ENCODE measurements at places on chromosomes 7 and 10. TPM values are rescaled to one million over a fixed set of nuclear protein-coding genes. Genes with fewer than 3 reads are reported as not detected.
A peak's percentile ranks its signal among the peaks of the same experiment; 100 is the strongest.

DNA sequence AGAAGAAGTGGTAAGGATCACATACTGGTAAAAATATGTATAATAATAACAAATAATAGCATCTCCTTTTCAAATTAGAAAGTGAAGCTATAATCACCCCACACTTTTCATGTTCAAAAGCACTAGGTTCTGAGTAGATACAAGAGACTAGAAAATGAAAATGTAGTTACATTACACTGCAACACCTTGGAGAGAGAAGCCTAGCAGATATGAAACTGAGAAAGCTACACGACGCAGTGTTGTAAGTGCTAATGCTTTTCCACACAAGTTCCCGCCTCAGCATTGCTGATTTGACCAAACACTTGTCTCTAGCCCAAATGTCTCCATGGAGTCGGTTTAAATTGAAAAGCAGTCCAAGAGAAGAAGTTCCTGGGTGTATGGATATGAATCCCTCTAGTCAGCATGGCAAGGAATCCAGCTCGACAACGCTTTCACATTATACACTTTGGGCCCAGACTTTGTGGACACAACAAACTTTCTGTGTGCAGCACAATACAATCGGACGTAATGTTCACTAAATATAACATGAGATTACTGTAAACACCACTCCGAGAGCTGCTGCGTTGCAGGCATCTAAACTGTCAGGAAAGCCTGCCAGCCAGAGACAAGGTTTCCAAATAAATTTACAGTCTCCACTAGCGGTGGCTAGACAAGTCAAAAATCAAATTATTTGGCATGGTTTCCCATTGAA, 1.7 kb downstream of the PDE1C start:
- H3K27me3 ChIP-seq: peaks cover 22% of the 10 kb centered on the region
- H3K4me3 ChIP-seq: no peak overlapping the region
- DNase-seq: no peak

DNA sequence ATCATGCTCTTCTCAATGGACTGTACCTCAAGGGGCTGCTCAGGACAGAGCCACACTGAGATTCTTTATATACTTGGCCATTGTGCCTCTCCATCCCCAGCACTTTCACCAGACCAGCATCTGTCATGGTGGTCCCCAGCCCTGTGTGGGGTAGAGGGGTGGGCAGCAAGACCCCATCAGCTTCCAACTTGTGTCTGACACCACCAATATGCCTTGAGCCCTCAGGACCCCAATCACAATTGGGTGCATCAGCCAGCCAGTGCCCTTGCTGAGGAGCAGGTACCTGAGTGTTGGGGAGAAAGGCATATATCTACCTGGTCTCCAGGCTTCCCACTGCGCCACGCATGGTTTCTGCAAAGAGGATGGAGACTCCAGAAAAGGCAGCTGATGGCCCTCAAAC, 56.3 kb downstream of the GRID1 start:
- no peak for DNase-seq
- H3K27me3 ChIP-seq: no peaks in the 10 kb centered on the region
- H3K27ac ChIP-seq: no peak overlapping the region
- no peaks in the 10 kb centered on the region for H3K36me3 ChIP-seq

GRCh38 chr10:47088656-47089354, 177.6 kb downstream of the PTPN20 start:
- no peak overlapping the region for H3K27ac ChIP-seq
- H3K36me3 ChIP-seq: no peaks in the 10 kb centered on the region
- no peak for DNase-seq
- H3K27me3 ChIP-seq: no peaks in the 10 kb centered on the region
- no peak overlapping the region for H3K4me3 ChIP-seq

Gene TFPI2
- not detected for total RNA-seq

- H3K27ac ChIP-seq: no peak overlapping the region
- no peaks in the 10 kb centered on the region for H3K27me3 ChIP-seq
- DNase-seq: no peak
- H3K36me3 ChIP-seq: no peaks in the 10 kb centered on the region
- H3K4me3 ChIP-seq: no peak overlapping the region
Observed at GRCh38 chr7:90965211-90965610, 299.0 kb upstream of the FZD1 start.

Gene CYP2C18
- not detected for total RNA-seq

Gene EPO
- 0.22 TPM for total RNA-seq

Gene UTF1
- total RNA-seq: not detected

Gene CCDC136
- 14.5 TPM for total RNA-seq

- no peaks in the 10 kb centered on the region for H3K36me3 ChIP-seq
- no peaks in the 10 kb centered on the region for H3K4me1 ChIP-seq
- H3K27me3 ChIP-seq: no peaks in the 10 kb centered on the region
- DNase-seq: no peak
- no peak overlapping the region for H3K27ac ChIP-seq
- H3K4me3 ChIP-seq: no peak overlapping the region
Observed at GRCh38 chr7:137074391-137075030, 206.1 kb downstream of the CHRM2 start.

- peaks cover 12% of the 10 kb centered on the region for H3K4me1 ChIP-seq
- peak overlapping the region; percentile 54 for H3K27ac ChIP-seq
Observed at GRCh38 chr10:67819768-67820204, 18.2 kb downstream of the DNAJC12 start.

Gene TPST1
- 2.0 TPM for total RNA-seq

Gene ZNF727
- 0.17 TPM for total RNA-seq

DNA sequence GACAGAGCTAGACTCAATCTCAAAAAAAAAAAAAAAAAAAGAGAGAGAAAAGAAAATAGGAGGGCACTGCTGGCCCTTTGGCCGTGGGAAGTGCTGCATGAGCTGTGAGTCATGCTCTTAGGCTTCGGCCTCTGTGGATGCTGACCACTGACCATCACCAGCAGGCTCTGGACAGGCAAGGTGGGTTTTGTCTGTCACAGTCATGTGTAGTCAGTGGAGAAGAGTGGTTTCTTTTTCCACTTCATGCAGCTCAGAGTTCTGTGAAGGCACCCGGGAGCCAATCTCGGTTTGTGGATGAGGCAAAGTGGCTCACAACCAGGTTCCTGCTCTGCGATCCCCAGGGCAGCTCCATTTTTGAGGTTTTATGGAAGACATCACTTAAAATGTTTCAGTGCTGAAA, 58.1 kb downstream of the PRTFDC1 start:
- DNase-seq: no peak
- H3K27ac ChIP-seq: peak overlapping the region; percentile 90
- H3K4me3 ChIP-seq: peak overlapping the region; percentile 75
- H3K27me3 ChIP-seq: no peaks in the 10 kb centered on the region
- peaks cover 41% of the 10 kb centered on the region for H3K36me3 ChIP-seq

GRCh38 chr7:42790196-42790595, 121.7 kb downstream of the C7orf25 start:
- no peak overlapping the region for H3K4me3 ChIP-seq
- no peaks in the 10 kb centered on the region for H3K36me3 ChIP-seq
- no peak for DNase-seq
- H3K27me3 ChIP-seq: peaks cover 2% of the 10 kb centered on the region
- no peak overlapping the region for H3K27ac ChIP-seq

Gene SORBS1
- total RNA-seq: 0.72 TPM

DNA sequence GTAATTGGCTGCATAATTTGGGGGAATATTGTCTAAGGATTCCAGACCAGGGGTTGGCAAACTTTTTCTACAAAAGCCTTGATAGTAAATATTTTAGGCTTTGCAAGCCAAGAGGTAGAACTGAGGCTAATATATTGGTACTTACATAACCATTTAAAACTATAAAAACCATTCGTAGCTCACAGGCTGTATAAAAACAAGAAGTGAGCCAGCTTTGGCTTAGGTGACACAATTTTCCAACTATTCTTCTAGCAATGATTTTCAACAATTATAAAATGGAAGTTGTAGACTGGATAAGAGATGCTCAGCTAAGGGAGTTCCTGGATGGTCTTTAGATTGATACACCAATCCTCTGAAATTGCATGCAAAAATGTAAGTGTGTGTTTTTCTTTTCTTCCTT, 1.4 kb downstream of the GPR141 start:
- peaks cover 26% of the 10 kb centered on the region for H3K27me3 ChIP-seq
- H3K27ac ChIP-seq: no peak overlapping the region
- no peaks in the 10 kb centered on the region for H3K36me3 ChIP-seq
- DNase-seq: no peak
- no peak overlapping the region for H3K4me3 ChIP-seq

GRCh38 chr7:12350971-12351370, 52.7 kb downstream of the VWDE start:
- no peak overlapping the region for H3K4me3 ChIP-seq
- H3K27me3 ChIP-seq: peaks cover 12% of the 10 kb centered on the region
- DNase-seq: no peak
- H3K36me3 ChIP-seq: peaks cover 4% of the 10 kb centered on the region

DNA sequence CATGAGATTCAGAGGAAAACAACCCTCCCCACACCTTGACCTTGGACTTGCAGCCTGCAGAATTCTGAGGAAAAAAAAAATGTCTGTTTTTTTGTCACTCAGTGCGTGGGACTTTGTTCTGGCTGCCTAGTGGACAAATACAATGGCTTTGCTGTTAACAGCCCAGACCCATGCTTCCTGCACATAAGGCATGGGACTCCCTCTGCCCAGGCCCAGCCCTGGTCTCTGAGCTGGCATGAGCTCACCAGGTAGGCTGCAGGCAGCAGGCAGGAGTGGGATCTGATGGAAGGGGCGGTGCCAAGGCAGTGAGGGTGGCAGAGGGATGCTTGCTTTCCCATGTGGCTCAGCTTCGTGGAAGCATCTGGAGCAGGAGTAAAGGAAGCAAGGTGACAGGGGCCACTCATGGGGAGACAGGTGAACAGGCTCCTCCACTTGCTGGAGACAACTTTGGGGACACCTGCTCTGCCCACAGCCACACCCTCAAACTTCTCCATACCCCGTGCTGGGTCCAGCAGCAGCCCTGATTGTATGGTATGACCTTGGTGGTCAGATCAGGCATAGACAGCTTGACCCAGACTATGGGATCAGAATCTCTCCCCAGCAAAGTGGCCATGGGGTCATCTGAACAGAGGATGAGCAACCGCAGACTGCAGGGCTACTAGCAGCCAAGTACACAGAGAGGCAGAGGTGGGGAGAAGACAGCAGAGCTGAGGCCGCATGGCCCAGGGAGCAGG, 27.0 kb downstream of the ANXA8 start:
- no peak overlapping the region for H3K4me3 ChIP-seq
- no peaks in the 10 kb centered on the region for H3K36me3 ChIP-seq
- no peak overlapping the region for H3K27ac ChIP-seq
- H3K27me3 ChIP-seq: peaks cover 21% of the 10 kb centered on the region
- H3K4me1 ChIP-seq: no peaks in the 10 kb centered on the region

- peaks cover 8% of the 10 kb centered on the region for H3K4me1 ChIP-seq
- no peak overlapping the region for H3K4me3 ChIP-seq
- no peak overlapping the region for H3K27ac ChIP-seq
- DNase-seq: no peak
Observed at GRCh38 chr7:32535162-32535702, 39.9 kb downstream of the AVL9 start.

Gene FFAR4
- total RNA-seq: not detected

DNA sequence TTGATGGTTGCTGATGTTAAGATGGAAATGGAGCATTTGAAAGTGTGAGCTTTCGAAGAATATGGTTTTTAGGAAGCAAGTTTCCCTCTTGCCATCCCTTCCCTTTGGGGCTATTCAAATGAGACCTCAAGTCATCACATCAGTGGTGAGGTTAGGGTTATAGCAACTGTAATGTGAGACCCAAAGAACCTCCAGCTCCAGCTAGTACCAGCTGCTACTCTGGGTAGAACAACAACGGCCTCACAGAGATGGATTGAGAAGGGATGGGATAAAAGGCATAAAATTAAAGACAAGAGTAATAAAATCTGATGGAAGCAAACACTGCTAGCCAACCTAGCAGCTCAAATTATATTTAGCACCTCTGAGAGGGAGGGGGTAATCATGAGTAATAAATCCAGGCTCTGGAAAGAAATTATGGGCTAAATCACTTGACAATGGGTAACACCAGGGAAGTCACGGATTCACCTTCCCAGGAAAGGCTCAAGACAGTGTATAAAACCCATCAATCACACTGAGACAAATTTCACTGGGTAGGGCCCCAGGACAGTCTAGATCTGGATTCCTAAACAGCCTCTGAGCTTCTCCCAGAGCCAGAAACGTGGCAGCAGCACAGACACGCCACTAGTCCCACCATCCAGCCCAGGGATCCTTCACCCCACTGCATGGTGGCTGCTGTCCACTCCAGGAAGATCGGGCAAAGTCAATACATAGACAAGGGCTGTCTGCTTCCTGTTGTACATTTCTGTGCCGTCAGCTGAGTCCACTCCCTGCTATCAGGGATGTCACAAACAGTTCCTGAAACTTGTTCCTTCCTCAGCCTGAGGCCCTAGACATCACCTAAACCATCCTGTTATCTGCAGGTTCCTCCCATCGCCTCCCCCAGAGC, 151.1 kb downstream of the GFRA1 start:
- H3K27me3 ChIP-seq: no peaks in the 10 kb centered on the region
- no peak for DNase-seq
- no peak overlapping the region for H3K27ac ChIP-seq

DNA sequence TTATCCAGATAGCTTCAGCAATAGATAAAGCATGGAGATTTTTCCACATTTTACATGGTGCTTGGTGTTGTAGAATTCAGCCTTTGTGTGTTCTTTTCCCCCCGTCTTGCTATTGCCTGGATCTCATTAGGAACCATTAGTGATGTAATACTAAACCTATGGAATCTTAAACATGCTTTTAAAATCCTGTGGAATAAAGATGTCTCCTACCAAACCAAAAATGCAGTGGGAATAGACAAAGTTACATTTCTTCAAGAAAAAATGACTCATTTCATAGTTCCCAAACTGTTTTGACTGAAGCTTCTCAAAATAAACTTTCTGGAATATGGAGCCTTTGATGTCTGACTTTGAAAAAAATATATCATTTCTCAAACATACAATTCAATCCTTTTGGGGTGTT, 44.0 kb downstream of the CALD1 start:
- H3K36me3 ChIP-seq: no peaks in the 10 kb centered on the region
- H3K4me1 ChIP-seq: no peaks in the 10 kb centered on the region
- no peak overlapping the region for H3K4me3 ChIP-seq

GRCh38 chr10:83678850-83679249, 460.5 kb upstream of the GHITM start:
- no peak for DNase-seq
- peaks cover 7% of the 10 kb centered on the region for H3K4me1 ChIP-seq
- no peak overlapping the region for H3K4me3 ChIP-seq

DNA sequence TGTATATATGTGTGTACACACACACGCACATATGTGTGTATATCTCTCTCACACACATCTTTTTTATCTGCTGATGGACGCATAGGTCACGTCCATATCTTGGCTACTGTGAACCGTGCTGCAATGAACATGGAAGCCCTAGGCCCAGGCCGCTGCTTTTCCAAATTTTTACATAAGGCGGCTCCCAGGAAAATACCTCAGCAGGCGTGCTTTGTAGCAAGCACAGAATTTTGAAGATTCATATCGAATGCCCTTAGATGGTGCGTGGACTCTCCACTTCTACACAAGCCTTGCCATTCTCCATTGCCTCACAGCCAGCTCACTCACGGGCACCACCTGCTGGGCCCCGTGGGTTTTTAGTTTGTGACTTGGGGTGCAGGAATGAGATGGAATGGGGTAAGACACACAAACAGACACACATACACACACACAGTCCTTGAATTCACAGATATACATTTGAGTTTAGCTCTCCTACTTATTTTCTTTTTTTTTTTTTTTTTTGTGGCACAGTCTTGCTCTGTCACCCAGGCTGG, 57.9 kb upstream of the RNF32 start:
- no peak overlapping the region for H3K27ac ChIP-seq
- no peak for DNase-seq
- peaks cover 1% of the 10 kb centered on the region for H3K4me1 ChIP-seq
- no peaks in the 10 kb centered on the region for H3K36me3 ChIP-seq

Gene SLC26A3
- not detected for total RNA-seq

- H3K36me3 ChIP-seq: no peaks in the 10 kb centered on the region
- H3K27ac ChIP-seq: no peak overlapping the region
- no peaks in the 10 kb centered on the region for H3K27me3 ChIP-seq
- no peak overlapping the region for H3K4me3 ChIP-seq
Observed at GRCh38 chr10:101008823-101009423, 9.3 kb downstream of the LZTS2 start.

Gene BLNK
- total RNA-seq: 0.43 TPM
